ENCODE measurements at places on chromosomes 16 and 17.

GRCh38 chr17:8480011-8480976 lies 44.6 kb downstream of the NDEL1 start:
- no peak for DNase-seq

DNA sequence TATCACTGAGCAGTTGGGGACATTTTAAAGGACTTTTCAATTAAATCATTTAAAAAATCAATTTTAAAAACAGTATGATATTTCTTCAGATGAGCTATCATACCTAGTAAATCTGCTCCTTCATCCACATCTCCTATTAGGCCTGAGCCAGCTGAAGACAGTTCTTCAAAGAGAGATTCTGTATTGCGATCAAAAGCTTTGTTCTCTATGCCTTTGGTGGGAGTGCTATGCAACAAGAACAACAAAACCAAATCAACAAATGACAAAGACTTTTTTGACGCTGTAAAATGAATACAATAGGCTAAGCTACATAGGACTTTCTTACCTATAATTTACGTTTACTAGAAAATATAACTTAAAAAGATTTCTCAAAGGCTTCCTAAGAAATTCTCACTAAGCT lies 106.5 kb downstream of the SPAG9 start:
- no peak for DNase-seq

- DNase-seq, result no peak
Observed at GRCh38 chr16:27717726-27718125, 167.8 kb downstream of the KATNIP start.

DNA sequence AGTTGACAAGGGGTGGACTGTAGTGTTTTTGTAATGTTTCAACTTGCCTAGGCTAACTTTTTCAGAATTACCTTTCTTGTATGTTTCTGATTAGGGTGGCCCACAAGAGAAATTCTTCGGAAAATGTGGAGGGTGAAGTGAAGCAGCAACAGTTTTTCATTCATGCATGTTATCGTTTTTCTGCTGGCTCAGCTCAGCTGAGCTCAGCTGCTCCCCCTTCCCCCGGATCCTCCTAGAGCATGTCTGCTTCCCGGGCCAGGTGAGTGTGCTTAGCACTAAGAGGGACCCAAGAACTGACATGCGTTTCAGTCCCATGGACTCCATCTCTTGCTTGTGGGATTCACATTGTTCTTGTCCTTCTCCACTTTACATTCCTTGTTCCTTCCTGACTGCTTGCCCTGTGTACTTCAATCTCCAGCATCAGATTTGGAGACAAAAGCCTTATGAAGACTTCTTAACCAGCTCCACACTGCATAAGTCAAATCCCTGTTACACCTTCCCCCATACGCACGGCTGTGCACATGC lies 33.6 kb downstream of the SCPEP1 start:
- DNase-seq, result no peak

DNA sequence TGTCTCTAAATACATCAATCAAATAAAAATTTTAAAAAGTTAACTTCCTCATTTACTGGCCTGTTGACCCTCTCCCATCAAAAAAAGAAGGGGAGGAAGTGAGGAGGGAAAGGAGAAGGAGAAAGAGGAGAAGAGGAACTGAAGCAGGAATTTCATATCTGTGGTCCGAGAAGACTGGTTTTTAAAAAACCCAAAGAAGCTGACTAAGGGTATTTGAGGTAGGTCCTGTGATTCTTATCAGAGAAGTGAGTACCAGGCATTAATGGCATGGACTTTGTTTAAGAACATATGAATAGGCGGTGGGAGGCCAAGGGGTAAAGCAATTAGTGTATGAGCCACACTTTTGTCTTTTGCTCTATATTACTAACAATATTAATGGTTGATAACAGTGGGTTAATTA lies 2.0 kb downstream of the SLC46A1 start:
- no peak for DNase-seq

DNA sequence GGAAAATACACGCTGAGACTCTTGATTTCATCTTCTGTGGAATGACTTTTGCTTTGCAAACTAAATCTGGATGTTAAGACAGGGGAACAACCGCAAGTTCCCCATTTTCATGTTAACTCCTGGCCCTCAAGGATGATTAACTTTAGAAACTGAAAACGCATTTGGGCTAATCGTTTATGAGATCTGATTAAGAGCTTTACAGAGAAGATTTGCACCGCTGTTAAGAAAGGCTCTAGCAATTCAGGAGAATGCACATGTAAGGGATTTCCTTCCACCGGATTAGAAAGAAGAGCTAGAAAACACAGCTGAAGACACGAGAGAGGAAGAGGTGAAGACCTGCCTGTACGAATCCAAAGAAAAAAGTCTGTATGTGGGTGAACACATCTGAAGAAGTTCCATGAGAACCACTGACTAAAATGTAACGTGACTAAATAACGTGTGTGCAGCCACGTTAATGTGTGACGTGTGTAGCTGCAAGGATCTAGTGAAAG lies 106.4 kb downstream of the YPEL2 start:
- DNase-seq, result no peak

- DNase-seq, result no peak
Observed at GRCh38 chr17:2723505-2723996, 12.0 kb upstream of the CLUH start.

DNA sequence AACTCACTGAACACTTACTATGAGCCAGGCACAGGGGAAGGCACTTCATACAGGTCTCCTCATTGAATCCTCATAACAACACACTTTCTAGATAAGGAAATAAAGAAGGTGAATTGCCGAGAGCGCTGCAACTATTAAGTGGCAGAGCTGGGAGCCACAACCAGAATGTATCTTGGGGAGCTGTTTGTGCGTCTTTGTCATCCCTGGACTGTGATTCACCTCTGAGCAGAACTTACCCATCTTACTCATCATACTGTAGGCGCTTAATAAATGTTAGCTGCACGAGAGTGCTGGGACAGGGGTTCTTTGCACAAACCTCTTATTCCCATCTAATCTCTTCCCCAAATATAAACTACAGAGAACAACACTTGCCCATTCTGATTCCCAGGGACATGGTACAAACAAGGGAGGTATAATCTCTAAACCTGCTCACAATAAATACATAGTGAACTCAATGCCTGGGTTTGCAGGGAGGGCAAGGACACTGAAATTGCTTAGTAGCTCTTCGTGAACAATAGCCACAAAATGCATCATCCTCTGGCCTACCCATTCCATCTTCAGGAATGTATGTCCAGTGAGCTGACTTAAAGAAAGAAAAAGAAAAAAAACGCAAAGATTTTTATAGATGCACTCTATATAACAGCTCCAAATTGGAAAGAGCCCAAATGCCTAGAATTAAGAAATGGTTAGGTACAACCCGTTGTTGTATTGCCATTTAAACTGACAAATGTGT lies 43.0 kb downstream of the MYO18A start:
- DNase-seq, result no peak
